ENCODE measurements at places on chromosomes 6 and 20.

DNA sequence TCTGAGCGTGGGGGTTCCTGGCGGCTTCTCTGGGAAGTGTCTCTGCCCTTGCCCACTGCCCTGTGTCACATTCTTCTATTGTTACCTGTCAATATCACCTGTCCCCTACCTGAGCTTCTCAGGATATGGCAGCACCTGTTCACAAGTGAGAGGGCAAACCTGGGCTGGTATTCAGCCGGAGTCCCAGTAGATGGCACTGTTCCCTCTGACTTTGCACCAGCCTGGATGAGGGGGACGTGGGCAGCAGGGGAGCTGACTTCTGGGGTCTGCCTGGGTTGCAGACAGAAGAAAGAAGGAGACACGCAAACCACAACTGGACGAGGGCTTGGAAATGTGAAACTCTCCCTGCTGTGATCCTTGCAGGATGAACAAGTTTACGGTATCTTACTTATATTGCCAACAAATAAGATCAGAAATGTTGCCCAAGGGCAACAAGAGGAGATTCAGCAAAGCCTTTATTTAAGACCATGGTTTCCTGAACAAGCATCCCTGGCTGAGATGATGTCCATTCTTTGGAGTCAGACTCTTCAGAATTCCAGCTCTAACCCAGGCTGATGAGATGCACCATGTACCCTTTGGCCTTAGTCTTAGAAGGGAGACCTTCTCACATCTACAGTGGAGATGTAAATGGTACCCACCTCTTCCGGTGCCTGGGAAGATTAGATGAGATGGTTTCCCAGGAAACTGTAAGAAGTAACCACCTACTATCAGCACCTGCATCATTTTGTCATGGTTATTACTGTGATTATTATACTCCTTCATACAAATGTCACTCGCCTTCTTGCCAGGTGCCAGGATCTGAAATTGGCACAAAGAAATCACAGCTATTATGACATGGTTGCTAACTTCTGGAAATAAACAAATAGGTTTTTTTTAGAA is 400.0 kb upstream of the CDH4 start:
- DNase-seq = no peak

DNA sequence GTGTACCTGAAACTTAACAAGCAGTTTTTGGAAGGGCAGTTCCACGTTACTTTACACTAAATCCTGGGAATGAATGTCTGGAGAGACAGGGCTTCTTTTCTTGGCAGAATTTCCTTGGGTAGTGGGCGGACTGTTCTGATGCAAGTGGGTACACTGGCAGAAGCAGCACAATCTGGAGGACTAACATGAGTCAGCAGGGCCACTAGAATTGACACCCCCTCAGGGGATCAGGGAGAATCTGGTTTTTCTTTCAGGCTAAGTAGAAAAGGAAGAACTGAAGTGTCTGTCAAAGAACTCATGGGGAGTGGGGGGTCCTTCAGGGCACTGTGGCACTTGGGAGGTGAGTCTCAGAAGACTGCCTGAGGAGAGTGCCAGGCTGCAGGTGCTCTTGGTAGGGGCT is 34.6 kb downstream of the PANK2 start:
- DNase-seq = no peak

DNA sequence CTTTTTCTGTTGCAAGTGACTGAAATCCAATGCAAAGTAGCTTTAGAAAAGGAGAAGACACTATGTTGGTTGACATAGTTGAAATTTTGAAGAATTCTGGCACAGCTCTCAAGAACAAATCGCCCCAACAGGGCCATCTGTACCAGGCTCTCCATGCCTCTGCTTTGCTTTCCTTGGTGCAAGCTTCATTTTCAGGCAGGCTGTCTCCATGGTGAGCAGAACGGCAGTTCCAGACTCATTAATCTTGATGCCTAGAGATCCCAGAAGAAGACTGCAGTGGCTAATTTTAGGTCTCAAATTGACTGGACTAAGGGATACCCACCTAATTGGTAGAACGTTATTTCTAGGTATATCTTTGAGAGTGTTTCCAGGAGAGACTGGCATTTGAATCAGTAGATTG is 950.7 kb upstream of the FLRT3 start:
- no peak for DNase-seq

DNA sequence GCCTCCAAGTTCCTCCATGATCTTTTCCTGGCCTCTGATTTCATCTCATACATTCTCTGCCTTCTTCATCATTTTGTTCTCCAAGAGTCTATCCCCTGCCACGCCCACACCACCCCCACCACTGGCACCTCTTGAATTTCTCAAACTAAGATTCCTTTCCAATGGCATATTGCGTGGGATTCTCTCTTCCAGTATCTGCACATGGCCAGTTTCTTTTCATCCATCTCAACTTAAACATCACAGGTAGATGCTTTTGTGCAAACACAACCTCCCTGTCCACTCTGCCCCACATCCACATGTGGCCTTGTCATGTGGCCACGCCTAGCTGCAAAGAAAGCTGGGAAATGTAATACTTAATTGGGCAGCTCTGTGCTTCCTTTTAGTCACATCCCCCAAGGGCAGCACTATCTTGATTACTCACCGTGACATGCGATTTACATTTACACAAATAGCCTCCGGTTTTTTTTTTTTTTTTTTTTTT is 33.4 kb upstream of the ZMYND8 start:
- no peak for DNase-seq

- DNase-seq = no peak
Measured at GRCh38 chr6:89186762-89187161, 30.4 kb downstream of the GABRR1 start.

DNA sequence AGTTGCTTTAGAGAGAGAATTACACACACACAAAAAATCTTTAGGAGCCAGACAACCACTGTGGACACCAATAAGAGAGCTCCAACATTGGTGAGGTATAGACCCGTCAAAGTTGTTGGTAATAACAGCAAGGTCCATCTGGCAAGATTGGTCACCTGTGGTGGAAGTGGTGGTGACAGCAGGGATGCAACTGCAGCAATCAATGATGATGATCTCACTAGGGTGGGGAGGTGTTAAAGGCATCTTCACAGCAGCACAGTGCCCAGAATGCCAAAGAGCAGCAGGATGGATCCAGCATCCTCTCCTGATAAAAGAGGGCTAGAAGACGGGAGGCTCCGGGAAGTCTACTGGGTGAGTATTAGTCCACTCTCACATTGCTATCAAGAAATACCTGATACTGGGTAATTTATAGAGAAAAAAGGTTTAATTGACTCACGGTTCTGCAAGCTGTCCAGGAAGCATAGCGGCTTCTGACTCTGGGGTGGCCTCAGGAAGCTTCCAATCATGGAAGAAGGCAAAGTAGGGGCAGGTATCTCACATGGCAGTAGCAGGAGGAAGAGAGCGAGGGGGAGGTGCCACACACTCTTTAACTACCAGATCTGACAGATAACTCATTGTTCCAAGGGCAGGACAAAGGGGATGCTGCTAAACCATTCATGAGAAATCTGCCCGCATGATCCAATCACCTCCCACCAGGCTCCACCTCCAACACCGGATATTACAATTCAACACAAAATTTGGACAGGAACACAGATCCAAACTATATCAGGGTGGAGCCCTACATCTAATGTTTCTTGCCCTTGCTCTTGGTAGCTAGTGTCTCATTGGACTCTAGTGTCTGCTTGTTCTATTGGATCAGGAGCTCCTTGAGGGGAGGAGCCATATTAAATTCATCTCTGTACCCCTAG is 48.9 kb downstream of the KLHL31 start:
- no peak for DNase-seq

DNA sequence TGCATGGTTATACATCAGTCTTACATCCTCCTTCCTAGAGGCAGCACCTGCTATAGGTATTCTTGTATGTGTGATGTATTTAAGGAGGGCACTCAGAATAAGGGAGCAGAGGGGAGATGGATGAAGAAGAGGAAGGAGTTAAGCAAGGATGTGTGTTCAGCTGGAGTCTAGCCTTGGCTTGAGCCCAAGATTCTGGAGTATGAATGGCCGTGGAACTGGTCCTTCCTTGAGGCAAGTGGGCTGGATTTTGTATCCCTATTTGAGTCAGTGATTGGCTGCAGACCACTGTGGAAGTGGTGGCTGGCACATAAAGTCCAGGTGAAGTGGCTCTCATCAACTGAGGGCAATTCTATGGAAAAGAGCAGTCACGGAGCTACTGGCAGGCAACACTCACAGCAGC is 112.0 kb upstream of the RNF24 start:
- no peak for DNase-seq

- no peak for DNase-seq
Measured at GRCh38 chr20:23020230-23021018, 14.7 kb upstream of the SSTR4 start.

DNA sequence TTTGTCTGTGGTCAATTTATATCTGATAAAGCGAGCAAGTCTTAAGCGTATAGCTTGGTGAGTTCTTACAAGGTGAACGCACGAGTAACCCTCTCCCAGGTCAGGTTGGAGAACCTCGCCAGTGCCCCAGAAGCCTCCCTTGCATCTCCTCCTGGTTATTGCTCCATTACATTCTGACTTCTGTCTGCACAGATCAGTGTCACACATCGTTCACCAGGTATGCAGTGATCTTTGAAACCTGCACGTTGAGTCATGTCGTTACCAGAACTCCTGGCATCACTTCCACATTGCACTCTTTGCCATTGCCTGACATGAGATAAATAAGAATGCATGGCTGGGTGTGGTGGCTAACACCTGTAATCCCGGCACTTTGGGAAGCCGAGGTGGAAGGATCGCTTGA is 44.2 kb downstream of the AKAP12 start:
- DNase-seq = no peak

GRCh38 chr6:32082935-32083334 is 26.2 kb downstream of the TNXB start:
- no peak for DNase-seq

All from stimulated activated CD4-positive, alpha-beta T cell treated with anti-CD3 and anti-CD28 coated beads, Interleukin-1b, Interleukin-23, amount 100 ng/mL, for 1 hour (primary cell).